ENCODE measurements at places on chromosomes 12 and 14.

- no peak for DNase-seq
These were observed 194.3 kb upstream of the DAAM1 start for GRCh38 chr14:58994130-58994529.

GRCh38 chr12:65081496-65081895, 39.6 kb downstream of the WIF1 start:
- no peak for DNase-seq

- no peak for DNase-seq
These were observed 60.3 kb downstream of the AVPR1A start for GRCh38 chr12:63090716-63091115.

DNA sequence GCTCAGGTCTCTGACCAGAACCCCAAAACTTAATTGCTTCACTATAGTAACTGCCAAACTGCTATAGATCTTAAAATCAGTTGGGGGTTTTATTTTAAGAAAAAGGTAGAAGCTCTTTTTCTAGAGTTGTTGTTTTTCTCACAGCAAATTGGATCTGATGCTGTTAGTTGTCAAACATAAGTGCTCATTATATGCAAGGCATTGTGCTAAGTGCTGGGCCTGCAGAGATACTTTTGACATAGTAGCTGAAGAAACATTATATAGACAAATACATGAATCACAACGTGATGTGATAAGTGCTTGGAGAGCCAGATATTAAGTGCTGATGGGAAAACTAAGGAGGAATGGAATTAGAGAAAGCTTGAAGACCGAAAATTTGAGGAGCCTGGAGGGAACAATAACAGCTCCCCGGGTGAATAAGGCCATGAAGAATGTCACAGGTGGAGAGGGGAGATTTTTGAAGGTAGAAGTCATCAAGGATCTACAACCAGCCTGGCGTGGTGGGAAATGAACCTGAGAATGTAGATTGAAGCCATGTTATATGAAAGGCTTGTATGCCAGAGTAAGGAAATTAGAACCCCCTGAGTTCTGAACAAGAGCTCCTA, 126.5 kb downstream of the DYRK2 start:
- DNase-seq: no peak

DNA sequence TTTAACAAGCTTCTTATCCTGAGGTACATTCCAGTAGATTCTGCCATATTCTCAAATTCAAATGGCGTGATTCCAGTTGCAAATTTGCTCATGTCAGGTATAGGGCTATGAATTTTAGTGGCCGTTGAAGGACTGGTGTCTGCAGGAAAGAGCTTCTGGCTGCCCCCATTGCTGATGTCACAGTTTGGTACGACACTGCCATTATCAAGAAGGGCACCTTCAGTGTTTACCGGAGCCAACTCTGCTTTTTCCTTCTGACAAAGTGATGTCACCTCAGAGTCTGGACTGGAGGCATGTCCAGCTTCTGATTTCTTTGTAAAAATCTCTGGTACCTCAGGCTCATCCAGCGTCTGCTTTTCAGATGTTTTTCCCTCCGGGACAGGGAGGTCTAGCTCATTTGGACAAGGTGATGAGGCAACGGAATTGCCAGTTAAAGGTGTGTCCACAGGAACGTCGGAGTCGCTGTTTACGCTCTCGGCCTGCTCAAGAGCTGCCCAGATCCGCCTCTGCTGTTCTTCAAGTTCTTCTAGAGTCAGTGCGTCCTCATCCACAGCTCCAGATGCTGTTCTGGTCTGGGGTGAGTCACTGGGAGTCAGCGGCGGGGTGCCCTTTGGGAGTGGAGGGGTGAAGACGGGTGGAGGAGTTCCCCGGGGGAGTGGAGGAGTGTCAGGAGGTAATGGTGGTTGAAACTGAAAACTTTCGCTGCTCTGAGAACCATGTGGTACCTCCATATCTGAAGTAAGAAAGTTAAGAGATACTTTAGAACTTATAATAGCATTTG, 27.0 kb downstream of the ZCCHC8 start:
- DNase-seq: peak; percentile 31

- DNase-seq: no peak
These were observed 214.4 kb downstream of the BMP4 start for GRCh38 chr14:53742233-53742620.

- DNase-seq: no peak
These were observed 81.0 kb downstream of the CCDC92 start for GRCh38 chr12:123891516-123892179.

- no peak for DNase-seq
These were observed 35.9 kb downstream of the LRCOL1 start for GRCh38 chr12:132574271-132574996.

DNA sequence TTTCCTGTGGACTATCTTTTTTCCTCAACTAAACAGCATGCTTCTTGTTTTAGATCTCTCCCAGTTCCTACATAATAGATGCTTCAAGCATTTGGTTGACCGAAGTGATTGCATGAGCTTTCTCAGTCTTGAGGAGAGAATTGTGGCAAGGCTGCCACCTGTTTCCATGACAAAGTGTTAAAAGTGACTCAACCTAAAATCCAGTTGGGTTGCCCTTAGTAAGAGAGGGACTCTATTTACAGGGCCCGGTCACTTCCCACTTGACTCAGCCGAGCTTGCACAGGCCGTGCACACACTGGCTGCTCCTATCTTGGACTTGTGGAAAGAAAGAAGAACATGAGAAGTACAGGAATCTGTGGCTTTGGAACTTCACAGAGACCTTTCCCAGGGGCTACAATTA, 2.1 kb upstream of the B4GALNT3 start:
- no peak for DNase-seq

DNA sequence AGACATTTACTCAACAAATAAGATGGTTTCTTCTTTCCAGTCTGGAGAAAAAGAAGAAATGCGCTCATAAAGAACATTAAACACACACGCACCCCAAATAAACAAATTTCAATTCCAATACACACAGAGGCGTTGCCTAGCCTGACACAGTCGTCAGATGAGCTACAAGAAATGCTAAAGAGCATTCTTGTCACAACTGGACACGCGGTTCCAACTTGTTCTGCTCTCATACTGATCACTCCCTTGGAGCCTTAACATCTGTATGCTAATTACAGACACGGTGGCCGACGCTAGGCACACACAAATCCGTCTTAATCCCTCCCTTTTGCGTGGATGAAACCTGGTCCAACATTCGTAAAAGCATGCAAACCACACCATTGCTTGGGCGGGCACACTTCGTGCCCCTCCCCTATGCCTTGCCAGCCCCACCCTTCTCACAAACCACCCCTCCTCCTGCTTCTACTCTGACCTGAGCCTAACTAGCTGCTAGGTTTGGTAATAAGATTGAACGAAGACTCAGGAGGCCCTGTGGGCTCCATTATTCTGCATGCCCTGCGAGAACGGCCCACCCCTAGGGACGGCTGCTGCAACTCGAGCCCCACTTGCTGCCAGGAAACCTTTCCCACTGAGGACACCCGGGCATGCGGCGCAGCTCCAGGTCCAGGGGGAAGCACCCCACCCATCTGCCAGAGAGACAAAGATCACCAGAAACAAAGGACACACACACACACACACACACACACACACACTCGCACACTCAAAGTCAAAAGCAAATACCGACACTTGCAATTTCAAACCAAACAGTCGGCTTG, 1.2 kb downstream of the KCNK10 start:
- DNase-seq: no peak

- DNase-seq: no peak
These were observed 84.2 kb downstream of the GRIP1 start for GRCh38 chr12:66594688-66595087.

DNA sequence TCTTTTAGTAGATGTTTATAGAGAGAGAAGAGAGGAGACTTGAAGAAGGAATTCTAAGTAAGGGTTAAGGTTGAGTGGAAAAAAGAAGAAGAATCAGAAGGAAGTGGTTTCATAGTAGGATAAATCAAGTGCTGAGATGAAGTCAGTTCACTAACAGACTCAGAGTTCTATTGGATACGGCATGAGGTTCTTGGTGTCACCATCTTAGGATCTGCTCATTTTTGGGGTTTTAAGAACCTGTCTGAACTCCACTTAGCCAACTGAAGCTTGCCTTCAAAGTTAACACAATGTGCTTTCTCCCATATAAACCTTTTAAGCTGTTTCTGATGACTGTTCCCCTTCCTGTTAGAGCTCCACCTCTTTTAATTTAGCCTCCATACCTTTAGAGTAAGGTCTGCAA, 152.6 kb downstream of the PRKCH start:
- DNase-seq: no peak

Data from mesothelial cell of epicardium (in vitro differentiated cells).